ENCODE measurements at places on chromosomes 11 and 22.
A peak's percentile ranks its signal among the peaks of the same experiment; 100 is the strongest.

DNA sequence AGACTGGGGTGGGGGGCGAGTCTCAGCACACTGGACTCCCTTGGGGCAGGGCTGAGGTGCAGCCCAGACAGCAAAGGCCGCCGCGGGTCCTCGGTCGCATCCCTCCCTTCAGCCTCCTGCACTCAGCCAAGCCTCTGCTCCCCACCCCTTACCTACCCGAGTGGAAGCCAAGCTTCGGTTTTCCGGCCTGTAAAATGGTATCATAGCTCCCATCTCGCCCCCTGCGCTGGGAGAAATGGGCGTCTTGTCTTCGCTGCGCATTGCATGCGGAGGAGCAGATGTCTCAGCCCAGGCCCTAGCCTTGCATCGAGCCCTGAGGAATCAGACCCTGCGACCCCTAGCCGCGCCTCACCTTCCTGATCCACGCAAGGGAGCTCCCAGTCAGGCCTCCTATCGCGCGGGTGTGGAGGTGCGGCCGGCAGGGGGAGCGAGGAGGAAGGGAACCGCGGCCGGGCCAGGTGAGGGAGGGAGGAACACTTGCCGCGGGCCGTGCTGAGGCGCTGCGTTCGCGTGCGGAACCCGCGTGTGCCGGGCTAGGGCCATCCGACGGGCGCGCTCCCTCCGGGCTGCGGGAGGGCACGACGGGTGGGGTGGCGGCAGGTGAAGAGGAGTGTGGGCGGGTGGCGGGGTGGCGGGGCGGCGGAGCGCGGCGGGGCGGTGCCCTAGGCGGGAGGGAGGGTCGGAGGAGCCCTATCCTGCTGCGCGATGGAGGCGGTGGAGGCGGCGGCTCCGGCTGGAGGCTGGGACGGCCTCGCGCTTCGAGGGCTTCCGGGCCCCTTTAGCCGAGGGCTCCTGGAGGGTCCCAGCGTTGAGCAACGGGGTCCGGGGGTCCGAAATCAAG is 4.1 kb upstream of the TBX1 start:
- peak; percentile 66 for DNase-seq

- no peak for DNase-seq
Measured at GRCh38 chr11:70813651-70814050, 415.3 kb downstream of the CTTN start.

DNA sequence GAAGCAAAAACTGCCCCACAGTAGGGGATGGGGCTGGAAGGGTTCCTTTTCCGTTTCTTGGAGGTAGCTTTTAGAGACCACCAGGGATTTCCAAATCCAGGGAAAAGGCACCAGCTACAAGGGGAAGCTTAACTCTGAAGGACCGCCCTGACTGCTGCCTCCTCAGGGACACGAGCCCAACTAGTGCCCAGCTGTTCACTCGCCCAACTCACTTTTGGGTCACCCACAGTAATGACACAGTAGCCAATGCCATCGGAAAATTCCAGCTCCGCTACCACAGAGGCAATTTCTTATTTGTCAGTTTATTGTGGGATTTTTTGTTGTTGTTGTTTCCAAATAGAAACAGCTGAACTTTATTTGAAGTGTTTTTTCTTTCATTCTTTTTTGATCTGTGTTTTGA is 141.3 kb downstream of the ATXN10 start:
- no peak for DNase-seq

- no peak for DNase-seq
Measured at GRCh38 chr11:23404225-23405160, 544.2 kb upstream of the CCDC179 start.

DNA sequence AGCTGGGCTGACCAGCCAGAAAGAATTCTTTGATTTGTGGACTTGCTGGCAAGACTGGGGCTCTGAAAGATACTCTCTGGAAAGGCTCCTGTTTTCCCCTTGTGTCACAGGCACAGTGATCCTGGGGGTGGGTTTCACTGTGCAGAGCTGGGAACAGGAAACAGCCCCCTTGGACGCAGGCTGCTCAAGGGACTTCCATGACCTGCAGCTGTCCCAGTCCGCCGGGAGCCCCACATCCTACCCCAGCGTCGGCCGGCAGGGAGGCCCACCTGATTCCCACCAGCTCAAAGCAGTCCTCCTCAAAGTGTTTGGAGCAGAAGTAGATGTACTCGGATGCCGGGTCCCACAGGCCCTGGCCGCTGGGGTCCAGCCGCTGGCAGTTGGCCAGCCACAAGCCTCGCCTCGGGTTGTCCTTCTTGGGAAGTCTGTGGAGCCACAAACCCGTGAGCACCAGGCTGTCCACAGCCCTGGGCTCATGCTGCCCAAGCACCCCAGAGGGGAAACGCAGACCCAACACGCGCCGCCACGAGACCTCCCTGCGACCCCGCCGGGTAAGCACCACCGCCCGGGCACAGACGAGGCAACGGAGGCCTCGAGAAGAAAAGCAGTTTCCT is 824 bp downstream of the THAP7 start:
- no peak for DNase-seq

DNA sequence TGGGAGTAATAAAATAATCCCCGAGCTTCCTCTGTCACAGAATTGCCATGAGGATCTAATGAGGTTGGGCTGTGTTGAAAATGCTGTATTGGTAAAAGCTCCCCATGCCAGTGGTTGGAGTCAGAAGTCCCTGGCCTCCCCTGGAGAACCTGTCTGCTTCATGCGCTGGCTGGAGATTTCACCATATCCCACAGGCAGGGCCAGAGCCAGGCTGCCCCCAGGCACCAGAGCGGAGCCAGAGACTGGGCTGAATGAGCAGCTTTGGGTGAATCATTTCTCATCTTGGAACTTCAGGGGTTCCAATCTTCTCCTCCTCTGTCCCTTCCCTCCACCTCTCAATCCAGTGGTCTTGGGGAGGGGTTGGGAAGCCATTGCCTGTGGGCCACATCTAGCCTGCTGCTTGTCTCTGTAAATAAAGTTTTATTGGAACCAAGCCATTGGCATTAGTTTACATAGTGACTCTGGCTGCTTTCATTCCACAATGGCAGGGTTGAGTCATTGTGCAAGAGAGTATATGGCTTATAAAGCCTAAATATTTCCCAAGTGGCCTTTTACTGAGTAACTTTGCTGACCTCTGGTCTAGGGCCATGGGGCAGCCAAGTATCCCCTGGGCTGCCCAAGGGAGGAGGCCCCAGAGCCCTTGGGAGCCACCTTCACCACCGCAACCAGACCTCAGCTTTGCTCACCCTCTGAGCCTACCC is 35.2 kb downstream of the LRRC10B start:
- no peak for DNase-seq

DNA sequence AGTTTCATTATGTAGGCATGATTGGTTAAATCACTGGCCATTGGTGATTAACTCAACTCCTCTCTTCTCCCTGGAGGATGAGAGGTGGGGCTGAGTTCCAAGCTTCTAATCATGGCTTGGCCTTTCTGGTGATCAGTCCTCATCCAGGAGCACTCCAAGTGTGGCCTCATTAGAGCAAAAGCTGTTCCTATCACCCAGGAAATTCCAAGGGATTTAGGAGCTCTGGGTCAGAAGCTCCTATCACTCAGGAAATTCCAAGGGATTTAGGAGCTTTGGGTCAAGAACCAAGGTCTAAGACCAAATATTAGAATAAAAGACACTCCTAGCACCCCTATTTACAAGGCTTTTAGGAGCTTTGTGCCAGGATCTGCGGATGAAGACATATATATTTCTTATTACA is 168.0 kb upstream of the BDNF start:
- DNase-seq = no peak

DNA sequence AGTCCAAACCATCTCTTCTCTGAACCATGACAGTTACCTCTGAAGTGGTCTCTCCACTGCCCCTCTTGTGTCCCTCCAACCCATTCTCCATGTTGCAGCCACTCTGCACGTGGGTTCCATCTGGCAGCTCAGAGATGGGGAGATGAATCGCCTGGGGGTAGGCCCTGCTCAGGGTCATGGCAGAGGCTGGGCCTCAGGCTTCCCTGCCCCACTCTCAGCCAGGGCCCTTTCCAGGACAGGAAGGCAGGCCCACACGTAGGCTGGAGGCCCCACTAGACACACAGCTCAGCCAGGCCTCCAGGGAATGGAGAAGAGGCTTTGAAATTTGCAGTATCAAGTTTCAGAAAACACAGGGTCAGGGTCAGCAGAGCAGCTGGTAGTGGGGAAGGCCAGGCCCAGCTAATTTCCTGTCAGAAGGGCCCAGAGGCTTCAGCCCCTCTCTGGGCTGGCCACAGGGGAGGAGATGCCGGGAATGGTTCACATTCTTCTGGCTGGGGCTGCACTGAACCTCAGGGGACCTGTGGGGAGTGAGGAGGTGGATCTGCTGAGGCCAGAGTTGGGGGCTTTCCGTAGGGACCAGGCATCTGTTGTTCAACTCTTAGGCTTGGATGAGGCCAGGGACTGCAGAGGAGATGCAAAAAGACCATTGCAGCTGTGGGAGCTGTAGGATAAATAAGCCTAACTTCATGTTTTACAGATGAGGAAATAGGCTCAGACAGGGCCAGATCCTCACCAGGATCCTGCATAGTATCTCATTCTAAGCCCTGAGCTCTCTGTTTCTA is 101.6 kb downstream of the SWAP70 start:
- DNase-seq = no peak

- DNase-seq = no peak
Measured at GRCh38 chr11:93166862-93167261, 30.9 kb downstream of the SLC36A4 start.

DNA sequence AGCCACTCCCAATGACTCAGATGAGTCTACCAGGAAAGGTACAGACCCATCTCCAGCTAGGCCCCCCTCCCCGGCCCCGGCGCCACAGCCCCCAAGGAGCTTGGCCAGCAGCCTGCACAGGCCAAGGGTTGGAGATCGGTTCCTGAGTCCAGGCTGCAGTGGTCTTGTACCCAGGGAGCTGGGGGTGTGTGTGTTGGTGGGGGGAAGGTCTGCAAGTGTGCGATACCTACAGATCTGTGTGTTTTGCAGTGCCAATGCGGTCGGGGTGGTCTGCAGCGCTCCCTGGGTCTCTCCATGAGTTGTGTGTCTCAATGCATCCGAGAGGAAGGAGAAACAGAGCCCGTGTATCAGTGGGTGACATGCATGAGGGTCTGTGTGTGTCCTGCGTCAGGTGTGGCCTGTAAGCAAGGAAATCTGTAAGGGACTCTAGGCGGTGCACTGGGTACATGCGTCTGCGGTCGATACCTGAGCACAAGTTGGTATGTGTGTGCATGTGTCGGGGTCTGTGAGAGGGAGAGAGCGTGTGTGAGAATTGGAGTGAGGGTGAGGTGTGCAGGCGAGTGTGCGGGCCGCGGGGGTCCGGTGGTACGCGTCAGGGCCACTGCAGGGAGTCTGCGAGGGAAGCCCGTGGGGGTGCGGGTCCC is 645 bp downstream of the CDC42BPG start:
- no peak for DNase-seq

DNA sequence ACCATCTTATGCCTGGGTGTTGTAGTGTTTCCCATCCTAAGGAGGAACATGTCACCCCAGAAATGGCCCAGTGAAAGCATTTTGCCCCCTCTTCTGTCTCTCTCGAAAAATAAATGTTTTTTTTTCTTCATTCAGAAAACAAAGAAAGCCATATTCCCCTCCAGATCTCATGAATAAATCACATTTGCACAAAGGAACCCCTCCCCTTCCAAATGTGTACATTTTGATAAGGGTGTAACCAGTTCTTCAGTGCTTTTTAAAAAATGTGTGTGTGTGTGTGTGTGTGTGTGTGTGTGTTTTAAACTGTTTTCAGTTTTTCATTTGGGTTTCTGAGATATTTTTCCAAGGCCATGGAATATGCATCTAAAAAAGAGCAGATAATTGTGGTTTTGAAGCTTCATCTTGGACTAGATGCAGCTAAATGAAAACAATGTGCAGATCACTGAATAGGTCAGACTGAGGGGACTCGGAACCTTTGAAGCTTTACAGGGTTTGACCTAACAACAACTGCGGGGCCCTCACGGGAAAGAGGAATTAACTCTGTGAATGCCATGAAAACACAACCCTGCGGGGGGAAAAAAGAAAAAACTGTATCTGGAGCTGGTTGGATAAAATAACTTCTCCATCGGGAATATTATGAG is 76.4 kb downstream of the YAP1 start:
- no peak for DNase-seq

- DNase-seq = no peak
Measured at GRCh38 chr11:34929794-34930763, 13.7 kb downstream of the PDHX start.

DNA sequence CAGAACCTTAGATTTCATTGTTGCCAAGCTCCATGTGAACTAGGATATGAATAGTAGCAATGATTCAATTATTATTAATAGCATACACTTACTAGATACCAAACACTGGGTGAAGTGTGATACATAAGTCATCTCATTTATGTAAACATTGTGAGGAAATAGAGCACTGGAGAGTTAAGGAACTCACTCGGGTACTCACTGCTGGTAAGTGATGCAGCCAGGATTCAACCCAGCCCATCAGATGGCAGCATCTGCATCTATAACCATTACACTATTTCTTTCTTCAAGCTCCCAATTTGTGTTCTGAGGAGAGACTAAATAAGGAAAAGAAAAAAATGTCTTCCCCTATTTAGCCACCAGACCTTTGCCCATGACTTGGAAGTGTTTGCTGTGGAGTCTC is 10.2 kb upstream of the ALG8 start:
- no peak for DNase-seq

- no peak for DNase-seq
Measured at GRCh38 chr11:44555031-44555800, 10.2 kb upstream of the CD82 start.

- no peak for DNase-seq
Measured at GRCh38 chr11:2437516-2437915, 6.8 kb downstream of the TRPM5 start.

DNA sequence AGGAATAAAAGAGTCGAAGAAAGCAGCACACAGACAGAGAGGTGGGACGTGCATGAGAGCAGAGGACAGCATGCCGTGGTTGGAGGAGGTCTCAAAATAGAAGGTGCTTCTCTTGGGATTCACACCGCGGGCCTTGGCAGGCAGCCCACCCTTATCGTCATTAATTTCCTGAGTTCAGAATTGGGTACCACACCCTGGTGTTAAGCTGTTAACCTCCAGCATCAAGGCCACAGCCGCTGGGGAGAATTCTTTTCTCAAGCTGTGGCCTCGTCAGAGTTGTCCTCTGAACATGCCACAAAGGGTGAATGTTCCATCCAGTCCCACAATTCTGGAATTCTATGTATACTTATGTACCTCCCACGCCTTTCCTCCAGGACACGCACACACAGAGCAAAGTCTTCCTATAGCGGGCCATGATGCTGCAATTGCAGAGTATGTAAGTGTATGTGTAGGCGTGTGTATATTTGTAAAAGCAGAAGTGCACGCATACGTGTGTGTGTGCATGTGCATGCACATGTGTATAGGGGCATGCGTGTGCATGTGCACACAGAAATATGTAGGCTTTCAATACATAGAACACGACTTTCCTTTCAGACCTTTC is 39.0 kb downstream of the ADAMTS8 start:
- peak; percentile 10 for DNase-seq

All from CD8-positive, alpha-beta T cell (primary cell).